ENCODE measurements at places on chromosomes 3 and 15. TPM values are rescaled to one million over a fixed set of nuclear protein-coding genes. Genes with fewer than 3 reads are reported as not detected.

RARRES1 gene
- polyA plus RNA-seq: not detected

GPR160 gene
- polyA plus RNA-seq: 11.5 TPM

PRR23E gene
- not detected for polyA plus RNA-seq

ARHGEF26 gene
- polyA plus RNA-seq: 0.05 TPM

GPR27 gene
- 19.6 TPM for polyA plus RNA-seq

DNA sequence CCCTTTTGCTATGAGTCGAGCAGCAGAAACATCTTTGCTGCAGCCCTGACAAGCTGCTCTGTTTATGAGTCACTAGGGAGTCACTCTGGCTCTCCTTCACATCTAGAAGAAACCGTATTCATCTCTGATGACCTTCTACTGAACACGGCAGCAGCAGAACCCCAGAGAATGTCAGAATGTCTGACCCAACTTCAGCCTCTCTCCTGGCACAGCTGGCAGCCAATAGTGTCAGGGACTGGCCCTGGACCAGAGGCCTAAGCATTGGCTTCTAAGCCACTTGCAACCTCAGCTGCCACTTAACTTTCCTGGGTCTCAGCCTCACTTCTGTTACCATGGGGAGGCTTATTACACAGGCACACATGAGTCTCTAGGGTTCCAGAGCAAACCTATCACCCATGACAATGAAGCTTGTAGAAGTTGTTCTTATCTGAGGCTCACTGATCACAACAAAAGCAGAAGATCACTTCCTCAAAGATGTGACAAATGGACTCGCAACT lies 184.1 kb upstream of the TLE3 start:
- H3K36me3 ChIP-seq: no peaks in the 10 kb centered on the region
- no peak overlapping the region for H3K27ac ChIP-seq
- H3K4me1 ChIP-seq: no peaks in the 10 kb centered on the region
- no peaks in the 10 kb centered on the region for H3K27me3 ChIP-seq
- DNase-seq: no peak

GRCh38 chr3:79086514-79086913 lies 681.3 kb downstream of the ROBO1 start:
- no peak for DNase-seq
- H3K36me3 ChIP-seq: no peaks in the 10 kb centered on the region
- no peaks in the 10 kb centered on the region for H3K27me3 ChIP-seq
- no peak overlapping the region for H3K27ac ChIP-seq
- H3K4me3 ChIP-seq: no peak overlapping the region
- H3K4me1 ChIP-seq: no peaks in the 10 kb centered on the region

- DNase-seq: no peak
- H3K36me3 ChIP-seq: peaks cover 39% of the 10 kb centered on the region
- peak overlapping the region; percentile 47 for H3K27ac ChIP-seq
- no peak overlapping the region for H3K4me3 ChIP-seq
These were observed 80.5 kb downstream of the STT3B start for GRCh38 chr3:31613177-31613576.

DNA sequence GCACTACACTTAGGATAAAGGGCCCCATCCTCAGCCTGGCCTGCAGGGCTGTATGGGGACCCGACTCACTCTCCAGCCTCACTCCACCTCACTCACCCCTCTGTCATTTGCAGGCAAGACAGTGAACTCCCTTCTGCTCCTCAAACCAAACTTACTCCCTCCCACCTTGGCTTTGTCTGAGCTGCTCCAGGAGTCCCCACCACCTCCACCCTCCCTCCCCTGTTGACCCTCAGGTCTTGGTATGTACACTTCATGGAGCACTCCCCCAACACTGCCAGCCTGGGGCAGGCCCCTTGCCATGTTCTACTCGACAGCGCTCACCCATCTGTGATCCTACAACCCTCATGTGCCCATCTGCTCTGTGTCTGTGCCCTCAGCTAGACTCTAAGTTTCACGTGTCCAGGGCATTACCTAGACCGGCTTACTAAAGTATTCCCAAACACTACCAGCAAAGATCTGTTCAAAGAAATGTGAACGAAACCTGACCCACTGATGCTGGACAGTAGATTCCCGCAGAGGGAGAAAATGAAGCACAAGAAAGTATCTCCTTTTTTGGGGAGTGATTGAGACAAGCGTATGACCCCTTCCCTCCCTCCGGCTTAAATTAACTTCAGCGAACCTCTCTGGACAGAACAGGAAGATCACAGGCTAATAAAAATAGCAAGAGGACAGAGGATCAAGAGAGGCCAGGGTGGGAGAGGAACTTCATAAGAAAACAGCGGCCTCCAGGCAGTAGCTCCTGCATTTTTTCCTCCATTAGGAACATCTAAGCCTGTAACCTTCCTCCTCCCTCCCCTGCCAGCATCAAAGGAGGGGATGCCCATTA lies 113.2 kb downstream of the RFTN1 start:
- H3K36me3 ChIP-seq: no peaks in the 10 kb centered on the region
- no peak overlapping the region for H3K4me3 ChIP-seq
- no peaks in the 10 kb centered on the region for H3K27me3 ChIP-seq
- H3K27ac ChIP-seq: no peak overlapping the region
- no peaks in the 10 kb centered on the region for H3K4me1 ChIP-seq

DNA sequence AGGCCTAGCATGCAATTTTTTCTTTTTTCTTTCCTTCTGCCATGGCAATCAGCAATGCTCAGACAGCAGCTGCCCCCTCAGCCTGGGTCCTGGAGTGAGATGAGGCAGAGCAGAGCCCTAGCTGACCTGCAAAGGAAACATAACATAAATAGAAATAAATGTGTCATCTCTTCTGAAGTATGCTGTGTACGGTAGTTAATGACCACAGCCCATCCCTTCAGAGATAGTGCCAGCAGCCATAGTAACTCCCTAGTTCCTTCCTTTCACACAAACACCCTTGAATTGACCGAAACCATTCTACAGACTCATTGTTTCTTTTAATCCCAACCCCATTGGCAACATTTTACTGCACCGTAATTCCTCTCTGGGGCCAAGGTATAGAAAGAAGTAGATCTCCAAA lies 8.4 kb upstream of the CD47 start:
- H3K27ac ChIP-seq: no peak overlapping the region
- H3K4me1 ChIP-seq: peaks cover 57% of the 10 kb centered on the region
- H3K36me3 ChIP-seq: no peaks in the 10 kb centered on the region
- no peak overlapping the region for H3K4me3 ChIP-seq
- no peaks in the 10 kb centered on the region for H3K27me3 ChIP-seq

- H3K4me3 ChIP-seq: no peak overlapping the region
- no peaks in the 10 kb centered on the region for H3K36me3 ChIP-seq
- DNase-seq: no peak
These were observed 39.6 kb downstream of the LNP1 start for GRCh38 chr3:100440895-100441294.

- no peaks in the 10 kb centered on the region for H3K36me3 ChIP-seq
- H3K27me3 ChIP-seq: no peaks in the 10 kb centered on the region
- H3K27ac ChIP-seq: no peak overlapping the region
- DNase-seq: no peak
These were observed 826.8 kb upstream of the NR2F2 start for GRCh38 chr15:95503640-95504225.

DNA sequence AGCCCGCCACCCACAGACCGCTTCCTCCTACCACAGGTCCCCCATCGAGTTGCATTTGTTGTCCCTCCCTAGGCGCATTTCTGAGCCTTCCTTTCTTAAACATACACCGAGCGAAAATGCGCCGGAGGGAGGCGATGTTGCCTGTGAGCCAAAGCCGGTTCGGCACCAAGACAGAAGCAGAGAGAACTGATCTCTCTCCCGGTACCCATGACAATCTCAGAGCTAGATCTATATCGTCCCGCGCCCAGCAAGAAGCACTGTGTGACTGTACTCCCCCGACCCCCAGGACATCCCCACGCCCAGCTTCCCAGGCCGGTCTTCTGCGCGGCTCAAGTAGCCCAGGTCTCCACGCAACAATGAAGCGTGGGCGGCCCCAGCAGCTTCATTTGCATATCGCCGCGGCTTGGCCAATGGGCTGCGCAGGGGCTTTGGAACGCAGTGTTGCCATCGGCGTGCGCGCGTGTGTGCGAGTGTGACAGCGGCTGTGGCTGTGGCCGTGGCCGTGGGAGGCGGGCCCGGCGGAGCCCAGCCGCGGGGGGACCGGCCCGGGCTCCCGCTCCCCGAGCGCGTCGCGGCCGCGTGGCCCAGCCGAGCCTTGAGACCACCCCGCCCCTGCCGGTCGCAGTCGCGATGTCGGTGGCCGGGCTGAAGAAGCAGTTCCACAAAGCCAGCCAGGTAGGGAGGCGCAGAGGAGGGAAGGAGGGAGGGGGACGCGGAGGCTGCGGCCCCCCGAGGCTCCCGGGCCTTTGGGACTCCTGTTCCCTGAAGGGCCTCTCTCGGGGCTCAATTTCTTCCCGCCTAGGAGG lies at the start of gene SH3GL3:
TSS of gene SH3GL3 (plus strand) at position 438 of the 806 bp plus-strand sequence. CDS start at position 631, 193 bp downstream.
- peak; percentile 37 for DNase-seq
- peaks cover 16% of the 10 kb centered on the region for H3K4me1 ChIP-seq
- H3K27ac ChIP-seq: no peak within 1 kb of the TSS

DNA sequence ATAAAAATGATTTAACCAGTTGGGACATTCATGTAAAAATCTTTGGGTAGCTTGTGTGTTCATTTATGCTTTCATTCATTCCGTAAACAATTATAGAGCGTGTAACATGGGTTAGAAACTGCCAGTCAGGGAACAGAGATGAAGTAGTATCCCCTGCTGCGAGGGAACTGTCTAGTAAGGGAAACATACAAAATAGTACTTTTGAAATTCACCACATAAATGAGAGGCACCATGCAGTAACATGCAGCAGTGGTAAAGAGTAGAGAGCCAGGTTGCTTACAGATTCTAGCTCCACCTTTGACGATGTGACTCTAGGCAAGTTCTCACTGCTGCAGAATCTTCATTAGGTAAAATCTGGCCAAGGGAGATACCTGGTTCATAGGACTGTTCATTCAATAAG lies 938 bp downstream of the DZIP3 start:
- H3K27me3 ChIP-seq: no peaks in the 10 kb centered on the region
- peak overlapping the region; percentile 92 for H3K4me3 ChIP-seq
- H3K27ac ChIP-seq: peak overlapping the region; percentile 97
- H3K36me3 ChIP-seq: no peaks in the 10 kb centered on the region
- DNase-seq: no peak

GRCh38 chr3:58899159-58899952 lies 150.5 kb downstream of the CFAP20DC start:
- H3K27ac ChIP-seq: no peak overlapping the region
- peaks cover 10% of the 10 kb centered on the region for H3K4me1 ChIP-seq
- no peaks in the 10 kb centered on the region for H3K36me3 ChIP-seq

DNA sequence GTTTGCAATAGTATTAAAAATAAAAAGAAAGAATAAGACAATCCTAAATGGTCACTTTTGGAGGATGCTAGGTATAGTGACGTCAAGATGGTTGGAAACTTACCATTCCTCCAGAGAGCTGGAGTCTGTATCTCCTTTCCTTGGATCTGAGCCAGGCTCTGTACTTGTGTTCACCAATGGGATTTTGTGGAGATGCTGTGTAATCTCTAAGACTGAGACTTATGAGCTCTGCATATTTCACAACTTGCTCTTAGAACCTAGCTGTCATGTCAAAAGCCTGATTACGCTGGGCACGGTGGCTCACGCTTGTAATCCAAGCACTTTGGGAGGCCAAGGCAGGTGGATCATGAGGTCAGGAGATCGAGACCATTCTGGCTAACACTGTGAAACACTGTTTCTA lies 126.8 kb upstream of the CLSTN2 start:
- H3K4me3 ChIP-seq: no peak overlapping the region
- no peak for DNase-seq
- H3K4me1 ChIP-seq: no peaks in the 10 kb centered on the region
- H3K27me3 ChIP-seq: no peaks in the 10 kb centered on the region

- no peak for DNase-seq
- H3K36me3 ChIP-seq: no peaks in the 10 kb centered on the region
- H3K4me1 ChIP-seq: peaks cover 30% of the 10 kb centered on the region
- no peak overlapping the region for H3K27ac ChIP-seq
- peak overlapping the region; percentile 57 for H3K4me3 ChIP-seq
- peaks cover 91% of the 10 kb centered on the region for H3K27me3 ChIP-seq
These were observed 1.3 kb downstream of the GREM1 start for GRCh38 chr15:32718821-32719716.

- peaks cover 9% of the 10 kb centered on the region for H3K4me1 ChIP-seq
- H3K27me3 ChIP-seq: no peaks in the 10 kb centered on the region
- no peaks in the 10 kb centered on the region for H3K36me3 ChIP-seq
- H3K4me3 ChIP-seq: no peak overlapping the region
These were observed 4.3 kb upstream of the MANF start for GRCh38 chr3:51380601-51381332.

GRCh38 chr15:64045101-64045435 lies 1.2 kb downstream of the DAPK2 start:
- no peaks in the 10 kb centered on the region for H3K27me3 ChIP-seq
- DNase-seq: no peak
- peaks cover 54% of the 10 kb centered on the region for H3K4me1 ChIP-seq
- H3K36me3 ChIP-seq: no peaks in the 10 kb centered on the region

GRCh38 chr3:52246728-52247408 lies 1.3 kb downstream of the PPM1M start:
- peak; percentile 73 for DNase-seq
- H3K27ac ChIP-seq: peak overlapping the region; percentile 99
- no peaks in the 10 kb centered on the region for H3K27me3 ChIP-seq
- H3K4me3 ChIP-seq: peak overlapping the region; percentile 74

GRCh38 chr15:36877796-36878683 lies 222.3 kb downstream of the MEIS2 start:
- no peak overlapping the region for H3K27ac ChIP-seq
- DNase-seq: no peak
- peaks cover 87% of the 10 kb centered on the region for H3K27me3 ChIP-seq
- no peak overlapping the region for H3K4me3 ChIP-seq
- H3K36me3 ChIP-seq: no peaks in the 10 kb centered on the region

DNA sequence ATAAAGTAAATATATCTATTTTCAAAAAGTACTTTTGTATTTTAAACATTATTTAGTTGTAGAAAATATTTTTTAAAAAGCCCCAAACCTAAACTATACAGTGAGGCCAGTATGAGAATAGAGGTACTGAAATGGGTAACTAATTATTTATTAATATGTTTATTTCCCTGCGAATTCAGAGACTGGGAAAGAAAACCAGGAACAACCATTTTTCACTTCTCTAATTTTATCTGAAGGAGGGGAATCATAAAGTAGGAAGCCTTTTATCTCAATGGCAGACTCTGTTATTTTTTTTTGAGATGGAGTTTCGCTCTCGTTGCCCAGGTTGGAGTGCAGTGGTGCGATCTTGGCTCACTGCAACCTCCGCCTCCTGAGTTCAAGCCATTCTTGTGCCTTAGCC lies 63.6 kb upstream of the TRAK1 start:
- DNase-seq: no peak
- H3K4me3 ChIP-seq: no peak overlapping the region
- H3K36me3 ChIP-seq: no peaks in the 10 kb centered on the region
- peaks cover 44% of the 10 kb centered on the region for H3K4me1 ChIP-seq
